ENCODE measurements at places on chromosomes 2 and 18. TPM values are rescaled to one million over a fixed set of nuclear protein-coding genes. Genes with fewer than 3 reads are reported as not detected.

GNAL gene
- total RNA-seq, result 1.5 TPM

GRCh38 chr2:128879161-128879560, 560.5 kb upstream of the HS6ST1 start:
- no peak for DNase-seq

GRCh38 chr2:6008726-6009125, 316.5 kb downstream of the SOX11 start:
- no peak for DNase-seq

- no peak for DNase-seq
Measured at GRCh38 chr2:144140891-144141290, 379.0 kb downstream of the ZEB2 start.

DNA sequence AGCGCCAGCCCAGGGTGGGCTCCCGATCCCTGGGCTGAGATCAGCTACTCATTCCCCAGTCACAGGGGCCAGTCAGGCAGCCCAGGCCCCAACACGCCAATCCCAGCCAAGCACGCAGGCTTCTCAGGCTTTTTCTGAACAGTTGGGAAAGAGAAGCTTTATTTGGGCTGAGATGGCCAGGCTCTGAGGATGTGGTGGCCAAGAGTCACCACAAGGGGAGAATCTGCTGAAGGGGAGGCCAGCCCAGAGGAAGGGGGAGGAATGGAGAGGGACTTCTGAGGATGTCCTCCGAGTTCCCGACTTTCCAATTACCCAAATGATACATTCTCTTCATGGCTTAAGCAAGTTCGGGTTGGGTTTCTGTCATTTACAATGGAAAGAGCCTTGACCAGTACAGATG, 2.8 kb upstream of the DIPK1C start:
- no peak for DNase-seq

- DNase-seq, result no peak
Measured at GRCh38 chr2:143503280-143503679, 374.1 kb downstream of the ARHGAP15 start.
